ENCODE measurements at places on chromosomes 7 and 10.

DNA sequence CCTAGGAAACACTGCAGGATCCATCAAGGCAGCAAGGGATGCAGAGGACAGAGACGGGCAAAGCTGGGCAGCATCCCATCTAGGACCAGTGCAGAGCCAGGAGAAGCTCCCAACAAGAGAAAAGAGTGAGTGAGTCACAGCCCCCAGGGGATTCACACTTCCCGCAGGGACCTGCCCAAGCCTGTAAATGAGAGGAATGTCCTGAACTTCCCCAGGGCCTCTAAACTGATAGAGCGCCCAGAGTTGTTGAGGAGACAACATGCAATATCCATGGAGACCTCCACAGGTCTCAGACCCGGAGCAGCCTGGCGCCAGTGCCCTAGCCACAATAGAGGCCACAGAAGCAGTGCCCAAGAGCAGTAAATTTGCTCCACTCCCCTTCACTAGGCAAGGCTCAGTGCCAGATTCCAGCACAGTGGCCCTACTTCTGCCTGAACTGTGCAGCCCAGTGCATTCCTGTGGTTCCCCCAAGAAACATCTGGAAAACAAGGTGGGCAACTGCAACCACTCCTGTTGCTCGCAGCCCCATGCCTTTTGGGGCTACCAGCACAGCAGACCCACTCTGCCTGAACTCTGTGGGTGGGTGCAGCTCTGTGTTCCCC is 567.5 kb downstream of the POM121L12 start:
- no peak overlapping the region for H3K27ac ChIP-seq
- no peaks in the 10 kb centered on the region for H3K36me3 ChIP-seq
- no peaks in the 10 kb centered on the region for H3K4me1 ChIP-seq

DNA sequence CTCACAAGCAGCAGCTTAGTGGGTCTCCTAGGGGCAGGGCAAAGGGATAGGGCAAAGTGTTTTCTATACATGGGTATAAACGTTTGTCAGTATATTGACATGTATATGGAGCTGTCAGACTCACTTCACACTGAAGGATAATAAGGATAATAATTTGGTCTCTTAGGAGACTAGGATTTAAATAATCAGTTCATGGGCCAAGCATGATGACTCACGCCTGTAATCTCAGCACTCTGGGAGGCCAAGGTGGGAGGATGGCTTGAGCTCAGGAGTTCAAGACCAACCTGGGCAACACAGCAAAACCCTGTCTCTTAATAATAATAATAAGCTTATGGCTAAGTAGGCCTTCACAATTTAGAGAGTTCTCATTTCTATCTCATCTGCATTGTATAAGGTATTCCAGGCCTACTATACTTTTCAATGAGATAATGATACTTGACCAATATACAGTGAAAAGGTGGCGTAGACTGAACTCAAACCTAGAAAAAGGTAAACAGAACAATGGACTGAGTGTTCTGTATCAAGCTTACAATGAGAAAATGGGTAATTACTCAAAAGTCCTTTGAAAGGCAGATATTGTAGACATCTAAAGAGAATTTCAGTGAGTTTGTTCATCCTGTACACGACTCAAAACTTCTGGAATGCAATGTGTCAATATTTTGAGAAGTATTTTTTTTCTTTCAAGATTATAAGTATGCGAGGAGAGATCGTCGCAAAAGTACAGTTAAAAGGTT is 7.0 kb downstream of the GSAP start:
- H3K27ac ChIP-seq = no peak overlapping the region
- no peaks in the 10 kb centered on the region for H3K36me3 ChIP-seq
- no peaks in the 10 kb centered on the region for H3K27me3 ChIP-seq
- H3K4me3 ChIP-seq = no peak overlapping the region
- peaks cover 28% of the 10 kb centered on the region for H3K4me1 ChIP-seq

DNA sequence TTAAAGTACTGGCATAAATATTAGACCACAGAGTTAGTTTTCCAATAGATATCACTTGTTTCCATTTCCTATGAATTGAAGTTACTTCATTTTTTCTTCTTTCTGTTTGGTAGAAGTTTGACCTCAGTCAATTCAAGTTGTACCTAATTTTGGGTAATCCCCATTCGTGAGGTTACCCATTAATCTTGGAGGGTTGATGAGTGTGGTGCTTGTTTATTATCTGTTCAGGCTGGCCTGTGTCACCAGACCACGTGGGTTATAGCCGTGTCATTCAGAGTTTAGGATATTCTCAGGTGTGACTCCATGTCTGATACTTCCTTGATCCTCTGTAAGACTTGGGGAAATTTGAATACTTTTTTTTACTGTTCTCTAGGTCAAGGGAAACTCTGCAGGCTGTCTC is 133.9 kb upstream of the TPK1 start:
- no peak for DNase-seq
- no peaks in the 10 kb centered on the region for H3K36me3 ChIP-seq
- H3K4me1 ChIP-seq = no peaks in the 10 kb centered on the region
- H3K4me3 ChIP-seq = no peak overlapping the region
- H3K27me3 ChIP-seq = no peaks in the 10 kb centered on the region
- H3K27ac ChIP-seq = no peak overlapping the region

- no peaks in the 10 kb centered on the region for H3K27me3 ChIP-seq
- no peak for DNase-seq
- no peaks in the 10 kb centered on the region for H3K4me1 ChIP-seq
- H3K36me3 ChIP-seq = no peaks in the 10 kb centered on the region
- H3K4me3 ChIP-seq = no peak overlapping the region
- H3K27ac ChIP-seq = no peak overlapping the region
Measured at GRCh38 chr10:76686201-76686600, 951.4 kb downstream of the KCNMA1 start.

GRCh38 chr10:48234787-48235186 is 39.7 kb downstream of the FRMPD2 start:
- no peak overlapping the region for H3K27ac ChIP-seq
- H3K27me3 ChIP-seq = no peaks in the 10 kb centered on the region
- DNase-seq = no peak

DNA sequence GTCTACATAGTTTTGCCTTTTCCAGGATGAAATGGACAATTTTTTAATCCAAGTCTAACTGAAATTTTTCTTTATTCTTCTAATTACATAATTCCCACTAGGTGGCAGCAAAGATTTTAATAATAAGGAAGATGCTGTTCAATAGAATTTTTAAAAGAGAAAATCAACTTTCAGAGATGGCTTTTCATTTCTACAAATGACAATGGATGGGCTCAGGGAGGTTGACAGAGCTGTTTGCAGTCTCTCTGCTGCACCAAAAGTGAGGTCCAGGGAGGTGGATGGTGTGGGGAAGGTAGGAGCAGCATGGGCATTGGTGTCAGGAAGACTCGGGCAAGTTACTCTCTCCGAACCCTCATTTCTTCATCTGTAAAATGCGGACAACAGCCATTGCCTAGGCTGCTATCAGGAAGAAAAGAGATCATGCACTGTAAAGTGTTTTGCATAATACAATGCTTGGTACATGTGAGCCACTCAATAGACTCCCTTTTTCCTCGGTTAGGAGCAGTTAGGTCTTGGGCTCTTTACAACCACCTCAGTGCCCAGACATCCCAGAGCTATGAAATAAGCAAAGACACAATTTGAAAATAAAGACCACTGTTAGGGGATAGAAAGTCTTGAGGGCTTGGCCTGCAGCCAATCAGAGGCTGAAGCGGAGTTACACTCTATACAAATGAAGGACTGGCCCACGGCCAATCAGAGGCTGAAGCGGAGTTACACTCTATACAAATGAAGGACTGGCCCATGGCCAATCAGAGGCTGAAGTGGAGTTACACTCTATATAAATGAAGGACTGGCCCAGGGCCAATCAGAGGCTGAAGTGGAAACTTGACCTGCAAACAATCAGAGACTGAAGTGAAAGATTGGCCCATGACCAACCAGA is 107.1 kb downstream of the ABLIM1 start:
- H3K4me1 ChIP-seq = peaks cover 23% of the 10 kb centered on the region
- no peak for DNase-seq

All from esophagus muscularis mucosa (tissue), 4 donors.